ENCODE measurements at places on chromosomes 1 and 21. TPM values are rescaled to one million over a fixed set of nuclear protein-coding genes. Genes with fewer than 3 reads are reported as not detected.

- H3K27ac ChIP-seq, result no peak overlapping the region
- H3K4me3 ChIP-seq, result no peak overlapping the region
- H3K4me1 ChIP-seq, result no peaks in the 10 kb centered on the region
- H3K27me3 ChIP-seq, result peaks cover 16% of the 10 kb centered on the region
- no peak for DNase-seq
Measured at GRCh38 chr1:155158991-155159390, 14.1 kb downstream of the KRTCAP2 start.

- H3K27ac ChIP-seq, result peak overlapping the region; percentile 76
- H3K36me3 ChIP-seq, result peaks cover 2% of the 10 kb centered on the region
- H3K4me1 ChIP-seq, result peaks cover 96% of the 10 kb centered on the region
- peak overlapping the region; percentile 71 for H3K4me3 ChIP-seq
Measured at GRCh38 chr1:205317311-205317917, 4.1 kb downstream of the NUAK2 start.

GRCh38 chr1:33519240-33519884 is 46.9 kb downstream of the ZSCAN20 start:
- no peak for DNase-seq
- H3K27ac ChIP-seq, result no peak overlapping the region
- H3K4me3 ChIP-seq, result no peak overlapping the region
- H3K36me3 ChIP-seq, result no peaks in the 10 kb centered on the region
- H3K27me3 ChIP-seq, result no peaks in the 10 kb centered on the region

DNA sequence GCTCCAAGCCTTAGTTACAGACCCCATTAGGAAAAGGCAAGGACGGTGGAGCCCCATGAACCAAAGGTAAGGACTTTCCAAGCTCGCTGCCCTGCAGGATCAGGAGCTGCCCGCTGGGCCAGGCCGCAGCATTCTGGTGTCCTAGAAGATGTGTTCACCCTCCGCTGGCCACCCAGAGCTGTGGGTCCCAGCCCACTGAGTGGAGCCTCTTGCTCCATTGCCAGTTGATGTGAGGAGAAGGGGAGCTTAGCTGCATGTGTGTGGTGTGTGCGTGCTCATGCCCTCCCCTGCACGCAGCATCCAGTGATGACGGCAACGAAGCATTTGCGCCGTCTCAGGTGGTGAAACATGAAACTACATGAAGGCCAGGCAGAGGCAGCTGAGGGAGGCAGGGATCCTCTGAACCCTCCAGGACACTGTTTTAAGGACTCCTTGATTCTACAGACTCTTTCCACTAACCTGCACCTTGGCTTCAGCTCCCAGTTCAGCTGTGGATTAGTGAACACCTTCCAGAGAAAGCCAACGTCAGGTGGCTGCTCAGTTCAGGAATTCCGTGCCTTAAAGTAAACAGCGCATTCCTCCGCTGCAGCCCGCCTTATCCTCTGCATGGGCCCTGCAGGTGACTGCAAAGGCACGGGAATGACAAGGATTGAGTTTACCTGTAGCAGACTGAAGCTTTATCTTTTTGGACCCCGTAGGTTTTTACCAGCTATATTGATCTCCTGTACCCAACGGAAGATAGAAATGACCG is 48.7 kb downstream of the SMYD2 start:
- DNase-seq, result no peak
- H3K4me3 ChIP-seq, result no peak overlapping the region
- no peaks in the 10 kb centered on the region for H3K27me3 ChIP-seq

GRCh38 chr1:86147755-86148154 is 8.8 kb downstream of the COL24A1 start:
- H3K27ac ChIP-seq, result no peak overlapping the region
- H3K4me3 ChIP-seq, result no peak overlapping the region
- DNase-seq, result no peak
- H3K36me3 ChIP-seq, result no peaks in the 10 kb centered on the region
- H3K27me3 ChIP-seq, result no peaks in the 10 kb centered on the region

- no peaks in the 10 kb centered on the region for H3K27me3 ChIP-seq
- H3K4me1 ChIP-seq, result peaks cover 39% of the 10 kb centered on the region
- no peak for DNase-seq
- H3K27ac ChIP-seq, result no peak overlapping the region
- H3K4me3 ChIP-seq, result no peak overlapping the region
- peaks cover 22% of the 10 kb centered on the region for H3K36me3 ChIP-seq
Measured at GRCh38 chr1:44312399-44313196, 42.5 kb downstream of the ERI3 start.

DNA sequence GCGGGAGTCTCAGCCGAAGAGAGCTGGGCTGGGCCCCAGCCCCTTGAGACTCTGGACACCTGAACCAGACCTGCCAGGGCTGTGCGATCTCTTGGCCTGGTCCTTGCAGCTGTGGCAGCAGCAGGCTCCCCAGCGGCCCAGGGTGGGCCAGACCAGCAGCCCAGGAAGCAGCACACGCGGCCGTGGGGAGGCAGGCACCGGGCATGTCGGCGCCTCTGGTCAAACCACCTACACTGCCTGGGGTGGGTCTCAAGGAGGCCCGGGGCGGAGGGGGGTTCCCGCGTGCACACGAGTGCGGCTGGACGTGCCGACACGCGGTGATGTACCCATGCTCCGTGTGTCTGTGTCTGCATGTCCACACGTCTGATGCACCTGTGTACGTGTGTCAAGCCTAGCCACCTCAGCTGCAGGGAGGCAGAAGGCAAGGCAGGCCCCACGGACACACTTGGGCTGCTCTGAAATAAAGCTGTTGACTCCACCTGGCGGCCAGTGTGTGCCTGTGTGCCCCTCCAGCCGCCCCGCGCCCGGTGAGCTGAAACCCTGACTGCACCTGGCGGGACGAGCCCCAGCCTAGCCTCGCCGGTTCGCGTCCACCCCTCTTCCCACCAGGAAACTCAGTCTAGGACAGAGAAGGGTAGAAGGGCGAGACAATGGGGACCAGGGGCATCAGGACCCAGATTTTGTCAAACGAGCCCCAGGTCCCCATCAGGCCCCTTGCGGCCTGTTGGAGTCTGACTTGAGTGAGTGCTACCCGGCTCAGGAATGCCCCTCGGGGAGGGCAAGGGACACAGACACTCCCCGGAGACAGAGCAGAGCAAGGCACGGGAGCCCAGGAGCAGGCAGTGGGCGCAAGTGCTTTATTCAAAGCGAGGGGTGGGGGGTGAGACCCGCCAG is 11.6 kb downstream of the SCNN1D start:
- peak; percentile 52 for DNase-seq
- no peak overlapping the region for H3K4me3 ChIP-seq
- no peak overlapping the region for H3K27ac ChIP-seq
- H3K36me3 ChIP-seq, result no peaks in the 10 kb centered on the region

DNA sequence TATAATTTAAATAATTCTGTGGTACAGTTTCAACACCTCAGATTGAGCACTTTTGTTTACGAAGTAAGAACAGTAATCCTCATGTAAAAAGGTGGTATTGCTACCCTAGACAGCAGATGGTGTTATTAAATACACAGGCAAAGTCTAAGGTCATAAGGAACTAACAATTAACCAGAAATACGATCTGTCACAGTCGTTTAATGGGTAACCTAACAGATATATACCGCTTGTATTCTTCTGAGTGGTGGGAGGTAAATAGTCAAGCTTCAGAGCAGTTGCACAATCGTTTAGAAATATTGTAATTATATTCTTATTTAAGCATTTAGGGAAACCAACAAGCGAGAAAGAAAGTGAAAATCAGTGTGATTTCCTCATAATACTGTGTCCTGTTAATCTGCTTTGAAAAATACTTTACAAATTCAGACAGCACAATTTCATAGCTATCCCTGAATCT is 9.8 kb upstream of the IRF2BP2 start:
- peaks cover 17% of the 10 kb centered on the region for H3K4me1 ChIP-seq
- no peak for DNase-seq
- H3K27ac ChIP-seq, result no peak overlapping the region
- no peaks in the 10 kb centered on the region for H3K27me3 ChIP-seq

DNA sequence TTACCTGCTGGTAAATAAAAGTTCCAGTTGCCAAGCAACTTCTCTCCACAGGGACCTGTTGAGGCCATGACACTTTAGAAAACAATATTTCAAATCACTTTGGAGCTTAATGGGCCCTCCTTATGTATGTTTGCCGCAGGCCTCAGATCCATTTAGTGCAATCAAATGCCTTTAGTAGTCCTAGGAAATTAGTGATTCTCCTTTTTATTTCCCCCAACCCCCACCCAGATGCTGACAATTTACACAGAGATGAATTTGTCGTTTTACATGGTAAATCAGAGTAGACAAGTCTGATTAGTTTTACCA is 83.6 kb downstream of the CLIC4 start:
- no peak overlapping the region for H3K27ac ChIP-seq
- no peak overlapping the region for H3K4me3 ChIP-seq
- H3K27me3 ChIP-seq, result no peaks in the 10 kb centered on the region
- no peak for DNase-seq
- peaks cover 4% of the 10 kb centered on the region for H3K36me3 ChIP-seq

The ATF6 gene
- 23.9 TPM for total RNA-seq

The NCF2 gene
- 5.9 TPM for total RNA-seq

The ZNF692 gene
- total RNA-seq, result 89.6 TPM

The F13B gene
- total RNA-seq, result not detected

Measured in activated T-helper 1 cell treated with anti-CD3 and anti-CD28 coated beads, Interleukin-12 subunit alpha, Interleukin-12 subunit beta, Interleukin-2, Interleukin-4 antibody, amounts not matched to agents 30 ng/mL and 10 ng/mL and 1 ng/mL, durations not matched to agents 14 hours and 24 hours and 36 hours (primary cell).